ENCODE measurements at places on chromosomes 13 and 19.

DNA sequence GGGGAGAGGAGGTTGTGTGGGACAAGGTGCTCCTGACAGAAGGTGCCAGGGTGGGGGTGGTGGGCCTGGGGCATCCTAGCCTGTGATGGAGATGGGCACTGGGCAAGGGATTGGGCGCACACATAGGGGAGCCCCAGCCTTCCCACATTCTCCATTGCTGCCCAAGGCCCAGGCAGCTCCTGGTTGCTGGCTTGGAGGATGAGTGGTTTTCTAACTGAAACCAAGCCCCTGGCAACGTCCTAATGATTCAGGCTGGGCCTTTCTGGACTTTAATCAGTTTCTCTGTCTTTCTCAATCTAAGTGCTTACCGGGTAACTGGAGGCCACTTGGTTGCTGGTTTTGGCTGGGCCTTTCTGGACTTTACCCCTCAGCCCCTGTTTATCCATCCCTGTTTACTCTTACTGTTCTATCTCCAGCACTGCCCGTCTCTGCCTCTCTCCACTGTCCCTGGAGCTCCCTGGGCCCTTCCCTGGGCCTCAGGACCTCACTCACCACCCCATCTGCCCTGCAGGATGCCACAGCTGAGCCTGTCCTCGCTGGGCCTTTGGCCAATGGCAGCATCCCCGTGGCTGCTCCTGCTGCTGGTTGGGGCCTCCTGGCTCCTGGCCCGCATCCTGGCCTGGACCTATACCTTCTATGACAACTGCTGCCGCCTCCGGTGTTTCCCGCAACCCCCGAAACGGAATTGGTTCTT is 354 bp downstream of the CYP4F3 start:
- DNase-seq = no peak

GRCh38 chr13:112733661-112734379 is 44.0 kb downstream of the ATP11A start:
- DNase-seq = no peak

GRCh38 chr13:72823724-72824123 is 41.8 kb downstream of the PIBF1 start:
- DNase-seq = no peak

GRCh38 chr13:90103099-90103784 is 1244.2 kb upstream of the MIR17HG start:
- no peak for DNase-seq

- DNase-seq = no peak
Observed at GRCh38 chr13:97369261-97369893, 64.6 kb upstream of the RAP2A start.

- DNase-seq = no peak
Observed at GRCh38 chr13:77789376-77789775, 91.9 kb downstream of the SLAIN1 start.

DNA sequence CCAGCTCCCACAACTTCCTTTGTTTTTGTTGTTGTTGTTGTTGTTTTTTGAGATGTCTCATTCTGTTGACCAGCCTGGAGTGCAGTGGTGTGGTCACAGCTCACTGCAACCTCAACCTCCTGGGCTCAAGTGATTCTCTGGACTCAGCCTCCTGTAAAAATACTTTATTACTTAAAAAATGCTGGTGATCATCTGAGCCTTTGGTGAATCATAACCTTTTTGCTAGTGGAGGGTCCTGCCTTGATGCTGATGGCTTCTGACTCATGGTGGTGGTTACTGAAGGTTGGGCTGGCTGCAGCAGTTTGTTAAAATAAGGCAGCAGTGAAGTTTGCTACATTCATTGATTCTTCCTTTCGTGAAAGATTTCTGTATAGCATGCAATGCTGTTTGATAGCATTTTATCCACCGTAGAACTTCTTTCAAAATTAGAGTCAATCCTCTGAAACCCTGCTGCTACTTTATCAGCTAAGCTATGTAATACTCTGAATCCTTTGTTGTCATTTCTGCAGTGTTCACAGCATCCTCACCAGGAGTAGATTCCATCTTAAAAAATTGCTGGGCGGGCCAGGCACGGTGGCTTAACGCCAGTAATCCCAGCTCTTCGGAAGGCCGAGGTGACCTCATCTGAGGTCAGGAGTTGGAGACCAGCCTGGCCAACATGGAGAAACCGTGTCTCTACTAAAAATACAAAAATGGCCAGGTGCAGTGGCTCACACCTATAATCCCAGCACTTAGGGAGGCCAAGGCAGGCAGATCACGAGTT is 18.0 kb downstream of the ARHGAP35 start:
- peak; percentile 35 for DNase-seq

DNA sequence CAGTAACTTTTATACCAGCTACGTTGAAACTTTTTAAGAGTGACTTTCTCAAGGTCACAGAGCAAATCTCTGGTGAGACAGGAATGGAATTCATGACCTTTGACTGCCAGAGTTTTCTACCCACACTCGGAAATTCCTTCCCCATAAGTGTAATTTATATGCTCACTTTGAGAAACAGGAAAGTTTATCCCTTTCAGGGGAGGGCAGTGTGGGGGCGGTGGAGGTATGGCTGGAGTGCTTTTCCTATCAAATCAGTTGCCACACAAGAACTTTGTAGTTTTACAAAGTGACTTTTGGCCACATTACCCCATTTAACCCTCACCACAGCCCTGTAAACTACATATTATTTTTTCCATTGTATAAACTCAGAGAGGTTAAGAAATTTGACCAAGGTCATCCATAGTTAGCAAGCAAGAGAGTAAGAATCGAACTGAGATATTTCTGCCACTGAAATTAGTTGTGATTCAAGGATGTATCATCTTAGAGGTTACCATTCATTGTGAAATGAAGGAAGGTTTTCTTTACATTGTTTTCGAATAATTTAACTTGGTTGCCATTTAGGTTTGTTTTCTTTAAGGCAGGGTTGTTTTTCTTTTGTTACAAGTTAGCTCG is 5.9 kb downstream of the KLF12 start:
- DNase-seq = no peak

DNA sequence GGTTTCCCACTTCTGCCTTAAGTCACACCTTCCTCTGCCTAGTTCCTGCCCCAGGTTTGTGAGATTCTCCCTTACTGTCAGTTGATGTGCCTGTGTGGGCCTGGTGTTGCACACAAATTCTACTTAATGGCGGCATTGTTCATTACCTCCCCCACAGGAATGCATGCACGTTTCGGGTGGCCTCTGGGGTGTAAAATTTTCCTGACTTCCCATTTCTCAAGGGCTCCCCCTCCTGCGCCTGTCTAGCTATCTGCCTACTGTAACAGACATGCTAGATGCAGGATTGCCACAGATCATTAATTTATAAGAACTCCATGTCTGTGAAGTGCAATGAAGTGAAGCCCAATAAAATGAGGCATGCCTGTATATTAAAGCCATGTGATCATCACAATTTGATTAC is 1466.3 kb downstream of the PCDH9 start:
- DNase-seq = no peak

DNA sequence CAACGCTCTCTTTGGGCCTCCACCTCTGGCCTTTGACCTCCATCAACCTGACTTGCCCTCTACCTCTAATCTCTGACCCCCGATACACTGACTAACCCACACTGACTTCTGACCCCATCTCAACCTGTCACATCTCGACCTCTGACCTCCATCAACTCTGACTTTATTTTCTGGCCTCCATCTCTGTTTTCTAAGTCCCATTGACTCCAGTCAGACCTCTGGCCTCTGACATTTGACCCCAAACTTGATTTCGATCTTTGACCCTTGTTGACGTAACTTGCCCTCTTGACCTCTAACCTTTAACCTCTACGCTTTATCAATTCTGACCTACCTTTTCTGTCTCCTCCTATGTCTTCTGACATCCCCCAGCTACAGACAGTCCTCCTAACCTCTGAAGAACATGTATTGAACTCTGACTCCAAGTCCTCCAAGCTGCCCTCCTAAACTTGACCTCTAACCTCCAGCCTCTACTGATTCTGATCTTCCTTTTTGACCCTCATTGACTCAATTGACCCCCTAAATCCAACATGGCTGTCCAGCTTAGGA is 780 bp downstream of the ACP4 start:
- DNase-seq = no peak

DNA sequence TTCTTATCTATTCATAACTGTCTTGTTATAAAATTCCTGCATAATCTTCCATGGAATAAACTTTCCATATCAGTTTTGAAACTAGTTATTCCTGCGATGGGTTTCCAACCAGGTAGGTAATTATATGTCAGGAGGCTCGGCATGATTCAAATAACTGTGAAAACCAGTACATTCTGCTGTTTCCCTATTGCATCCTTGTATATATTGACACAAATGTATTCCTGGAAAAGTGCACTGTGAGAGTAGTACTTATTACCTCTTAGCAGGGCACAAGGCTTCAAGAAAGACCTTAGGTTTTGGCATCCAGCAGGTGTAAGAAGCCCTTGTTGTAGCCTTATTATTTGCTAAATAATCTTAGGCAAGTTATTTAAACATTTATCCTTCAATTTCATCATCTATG is 1131.3 kb upstream of the ATXN8OS start:
- DNase-seq = no peak

GRCh38 chr13:36954542-36954941 is 34.5 kb upstream of the SMAD9 start:
- DNase-seq = no peak

GRCh38 chr19:40752257-40752781 is 1.3 kb downstream of the SNRPA start:
- DNase-seq = no peak

- DNase-seq = peak; percentile 96
Observed at GRCh38 chr19:58362272-58362994, at the start of gene ZNF497. ZNF497 (minus strand) TSS chr19:58362751; CDS start chr19:58357635, 5,116 bp downstream.

DNA sequence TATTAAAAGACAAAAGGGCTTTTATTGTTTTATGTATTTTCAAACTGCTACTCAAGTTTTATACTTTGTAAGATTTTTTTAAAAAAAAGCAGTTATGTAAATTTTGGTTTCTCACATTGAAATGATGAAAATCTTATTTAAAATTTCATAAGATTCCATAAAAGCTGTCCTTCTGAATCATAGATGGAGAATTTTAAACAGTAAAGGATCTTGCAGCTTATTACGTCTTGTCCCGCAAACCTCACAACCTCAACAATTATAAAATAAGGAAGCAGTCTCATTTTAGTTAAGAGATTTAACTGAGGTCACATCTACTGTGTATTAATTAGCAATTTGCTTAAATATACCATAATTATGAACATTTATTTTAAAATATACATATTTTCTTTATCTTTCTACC is 581.0 kb upstream of the SPRY2 start:
- DNase-seq = peak; percentile 63

DNA sequence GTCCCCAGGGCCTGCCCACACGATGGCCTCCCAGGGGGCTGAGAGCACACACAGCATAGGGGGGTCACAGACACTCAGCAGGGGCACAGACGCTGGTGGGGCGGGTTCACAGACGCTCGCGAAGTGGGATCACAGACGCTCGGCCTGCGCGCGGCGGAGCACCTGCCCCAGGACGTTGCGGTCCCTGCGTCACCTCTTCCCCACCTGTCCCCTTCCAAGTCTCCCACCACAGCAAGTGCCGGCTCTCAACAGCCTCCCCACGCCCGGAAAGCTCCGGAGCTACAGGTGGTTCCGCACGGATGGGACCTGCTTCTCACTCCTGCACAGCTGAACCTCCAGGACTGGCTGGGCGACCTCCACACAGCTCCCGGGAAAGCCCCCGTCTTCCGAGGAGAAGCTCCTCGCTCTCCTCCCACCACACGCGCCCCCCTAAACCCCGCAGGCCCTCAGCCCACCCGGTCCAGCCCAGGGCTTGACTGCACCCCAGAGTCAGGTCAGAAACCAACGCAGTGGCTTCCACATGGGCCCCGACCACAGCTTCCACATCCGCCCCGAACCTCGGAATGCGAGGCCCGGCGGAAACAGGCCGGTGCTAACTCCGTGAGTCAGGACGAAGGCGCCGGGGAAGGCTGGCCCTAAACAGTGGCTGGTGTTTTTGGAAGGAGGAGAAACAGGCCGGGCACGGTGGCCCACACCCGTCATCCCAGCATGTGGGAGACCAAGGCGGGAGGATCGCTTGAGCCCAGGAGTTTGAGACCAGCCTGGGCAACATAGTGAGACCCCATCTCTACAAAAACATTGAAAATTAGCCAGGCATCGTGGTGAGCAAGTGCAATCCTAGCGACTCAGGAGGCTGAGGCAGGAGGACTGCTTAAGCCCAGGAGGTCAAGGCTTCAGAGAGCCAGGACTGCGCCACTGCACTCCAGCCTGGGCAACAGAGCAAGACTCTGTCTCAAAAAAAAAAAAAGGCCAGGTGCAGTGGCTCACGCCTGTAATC is 16.5 kb downstream of the BTBD2 start:
- DNase-seq = no peak

- no peak for DNase-seq
Observed at GRCh38 chr19:8004723-8005513, 523 bp downstream of the ELAVL1 start.

- DNase-seq = no peak
Observed at GRCh38 chr13:95492044-95492801, 60.3 kb upstream of the CLDN10 start.

- no peak for DNase-seq
Observed at GRCh38 chr13:76363682-76364289, 522.4 kb downstream of the KCTD12 start.

- DNase-seq = no peak
Observed at GRCh38 chr13:99388334-99388923, 81.2 kb upstream of the GPR183 start.

- no peak for DNase-seq
Observed at GRCh38 chr19:38836983-38837626, 5.5 kb upstream of the ECH1 start.

- DNase-seq = no peak
Observed at GRCh38 chr13:37059848-37060192, 332 bp upstream of the SUPT20H start.

GRCh38 chr19:34428549-34429285 is 536 bp downstream of the UBA2 start:
- peak; percentile 62 for DNase-seq

- DNase-seq = no peak
Observed at GRCh38 chr13:34757441-34757840, 184.6 kb upstream of the NBEA start.

GRCh38 chr19:18453269-18454024 is 15.5 kb upstream of the ISYNA1 start:
- DNase-seq = peak; percentile 86

- no peak for DNase-seq
Observed at GRCh38 chr19:44949550-44949949, 3.7 kb downstream of the APOC2 start.

GRCh38 chr13:43307921-43308433 is 284.6 kb downstream of the DNAJC15 start:
- DNase-seq = peak; percentile 83

- DNase-seq = peak; percentile 72
Observed at GRCh38 chr13:114077933-114078325, 54.5 kb downstream of the RASA3 start.

GRCh38 chr13:77306458-77306857 is 20.4 kb downstream of the MYCBP2 start:
- no peak for DNase-seq

Measured in fibroblast of gingiva (primary cell).